Fibroblast of mammary gland (primary cell): ENCODE measurements at places on chromosomes 1 and 21.
A peak's percentile ranks its signal among the peaks of the same experiment; 100 is the strongest.

- no peak for DNase-seq
These were observed 76.5 kb upstream of the FGGY start for GRCh38 chr1:59220356-59220755.

DNA sequence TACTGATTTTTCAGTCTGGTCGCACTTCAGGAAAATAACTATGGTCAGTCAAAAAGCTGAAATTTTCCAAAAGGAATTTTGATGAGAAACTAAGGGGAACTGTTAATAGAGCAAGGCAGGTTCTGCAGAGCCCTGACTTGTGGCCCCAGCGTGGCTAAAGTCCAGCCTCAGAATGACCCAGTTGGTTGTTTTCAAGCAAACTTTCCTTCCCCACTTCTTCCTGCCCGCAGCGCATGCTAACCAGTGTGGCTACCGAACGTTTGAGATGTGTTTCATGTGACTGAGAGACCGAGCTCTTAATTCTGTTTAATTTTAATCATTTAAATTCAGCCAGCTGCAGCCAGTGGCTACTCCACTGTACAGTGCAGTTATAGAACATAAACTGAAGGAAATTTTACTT lies 6.2 kb upstream of the IL10RB start:
- no peak for DNase-seq

DNA sequence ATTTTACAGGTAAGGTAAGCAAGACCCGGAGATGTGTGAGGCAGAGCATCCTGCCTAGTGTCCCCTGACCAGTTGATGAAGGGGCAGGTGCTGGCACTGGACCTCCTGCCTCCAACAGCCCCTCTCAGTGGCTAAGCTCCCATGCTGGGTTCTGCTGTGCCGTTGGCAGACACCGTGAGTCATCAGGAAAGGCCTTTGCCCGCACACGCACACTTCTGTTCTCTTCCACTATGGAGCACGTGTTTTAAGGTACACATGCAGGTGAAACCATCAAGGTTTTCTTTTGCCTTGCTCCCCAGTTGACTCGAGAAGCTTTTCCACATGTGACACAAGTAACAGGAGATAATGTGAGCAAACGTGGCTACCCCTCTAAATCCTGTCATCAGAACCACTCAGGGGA lies 207.9 kb downstream of the RRAGC start:
- DNase-seq, result no peak

- peak; percentile 57 for DNase-seq
These were observed 75.0 kb downstream of the SSBP3 start for GRCh38 chr1:54331091-54331772.

DNA sequence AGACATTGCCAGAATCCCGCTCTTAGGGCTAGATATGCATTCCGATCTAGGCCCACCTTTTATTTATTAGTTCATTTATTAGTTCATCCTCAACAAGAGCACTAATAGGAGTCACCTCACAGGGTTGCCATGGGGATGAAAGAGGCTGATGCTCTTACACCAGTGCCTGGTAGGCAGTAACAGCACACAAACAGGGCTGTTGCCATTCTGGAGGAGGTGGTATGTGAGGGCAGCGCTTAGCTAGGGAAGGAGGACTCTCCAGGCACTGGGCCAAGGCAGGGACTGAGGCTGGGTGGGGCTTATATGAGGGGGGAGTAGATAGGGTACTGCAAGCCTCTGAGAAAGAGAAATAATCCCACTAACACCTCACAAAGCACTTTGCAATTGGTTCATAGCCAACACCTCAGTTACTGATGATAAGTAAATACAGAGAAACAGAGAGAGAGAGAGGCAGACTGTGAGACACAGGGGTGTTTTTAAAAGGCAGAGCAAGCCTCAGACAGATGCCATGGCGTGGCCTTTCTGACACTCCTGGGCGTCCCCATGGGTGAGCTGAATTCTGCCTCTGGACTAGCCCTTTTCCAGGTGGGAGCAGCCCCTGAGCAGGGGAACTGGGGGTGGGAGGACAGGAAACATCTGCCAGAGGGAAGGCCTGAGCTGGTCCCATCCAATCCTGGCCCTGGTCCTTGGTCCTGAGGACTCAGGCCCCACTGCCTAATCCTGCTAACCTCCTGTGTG lies 5.9 kb downstream of the FCGR2A start:
- no peak for DNase-seq

DNA sequence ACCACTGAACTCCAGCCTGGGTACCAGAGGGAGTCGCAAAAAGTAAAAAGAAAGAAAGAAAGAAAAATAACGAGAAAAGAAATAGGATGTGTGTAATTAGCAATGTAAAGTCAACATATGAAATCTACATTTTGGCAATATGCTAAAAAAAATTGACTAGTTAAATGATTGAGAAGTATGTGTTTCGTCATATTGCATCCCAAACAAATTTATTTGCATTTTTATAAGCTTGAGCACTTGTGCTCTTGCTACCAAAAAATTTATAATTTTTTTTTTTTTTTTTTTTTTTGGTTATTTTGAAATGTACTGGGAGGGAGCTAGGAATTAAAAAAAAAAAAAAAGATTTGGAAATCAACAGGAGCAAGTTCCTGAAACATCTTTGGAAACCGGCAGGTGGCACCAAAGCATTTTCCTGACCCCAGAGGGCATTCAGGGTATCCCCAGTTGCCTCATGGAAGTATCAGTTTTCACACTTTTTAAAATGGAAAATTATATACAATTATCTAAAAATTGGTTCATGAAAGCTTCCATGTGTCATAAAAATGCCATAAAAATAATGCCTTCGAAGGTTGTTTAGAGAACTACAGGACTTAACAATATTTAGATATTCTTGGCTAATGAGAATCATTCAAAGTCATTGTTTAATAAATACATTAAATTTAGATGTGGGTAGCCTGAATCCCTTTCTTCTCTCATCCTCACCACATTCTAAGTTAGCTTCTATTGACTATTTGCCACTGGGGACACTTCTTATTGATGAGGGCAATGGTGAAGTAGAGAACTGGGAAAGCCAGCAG lies 4.8 kb upstream of the HEATR1 start:
- peak; percentile 64 for DNase-seq

GRCh38 chr1:22607154-22607553 lies 29.3 kb upstream of the C1QA start:
- DNase-seq, result no peak

GRCh38 chr1:189899686-189900425 lies 577.8 kb downstream of the BRINP3 start:
- no peak for DNase-seq

- DNase-seq, result peak; percentile 29
These were observed 136.2 kb upstream of the DUSP10 start for GRCh38 chr1:221878134-221878533.

GRCh38 chr1:3640121-3640837 lies 9.6 kb downstream of the WRAP73 start:
- DNase-seq, result no peak

GRCh38 chr1:231976231-231976630 lies 349.6 kb downstream of the DISC1 start:
- DNase-seq, result no peak

GRCh38 chr1:39106801-39107327 lies 80.7 kb downstream of the NDUFS5 start:
- no peak for DNase-seq

- DNase-seq, result peak; percentile 69
These were observed 1.3 kb downstream of the NTNG1 start for GRCh38 chr1:107142140-107142542.
